H7 (cell line): ENCODE measurements at places on chromosomes 1 and 21.

GRCh38 chr1:155001425-155001674 is 1.3 kb upstream of the ZBTB7B start:
- DNase-seq, result no peak

DNA sequence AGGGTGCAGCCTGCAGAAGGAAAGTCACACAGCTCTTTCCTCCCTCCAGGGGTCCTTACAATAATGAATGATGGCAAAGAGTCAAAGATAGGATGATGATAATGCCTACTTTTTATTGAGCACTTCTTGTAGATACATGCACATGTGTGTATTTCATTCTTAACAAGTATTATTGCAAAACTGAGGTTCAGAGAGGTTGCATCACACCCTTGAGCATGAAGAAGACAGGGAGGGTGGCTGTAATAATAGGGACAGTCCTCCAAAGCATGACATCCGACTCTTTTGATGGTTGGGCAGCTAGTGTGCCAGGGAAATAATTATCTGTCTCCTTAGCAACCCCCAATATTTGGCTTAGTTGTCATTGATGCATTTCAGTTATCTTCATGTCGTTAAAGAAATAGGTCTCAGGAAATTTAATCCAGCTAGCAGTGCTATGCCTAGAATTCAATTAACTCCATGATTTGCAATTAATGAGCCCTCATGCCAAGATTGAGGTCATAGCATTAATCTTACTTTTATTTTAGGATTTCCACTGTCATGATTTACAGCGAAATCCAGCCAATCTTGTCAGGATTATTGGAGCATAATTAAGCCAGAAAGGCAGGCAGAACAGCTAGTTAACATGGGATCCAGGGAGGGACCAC is 35.0 kb downstream of the DNAJC6 start:
- DNase-seq, result no peak

GRCh38 chr1:115702959-115703358 is 61.2 kb downstream of the VANGL1 start:
- DNase-seq, result no peak

DNA sequence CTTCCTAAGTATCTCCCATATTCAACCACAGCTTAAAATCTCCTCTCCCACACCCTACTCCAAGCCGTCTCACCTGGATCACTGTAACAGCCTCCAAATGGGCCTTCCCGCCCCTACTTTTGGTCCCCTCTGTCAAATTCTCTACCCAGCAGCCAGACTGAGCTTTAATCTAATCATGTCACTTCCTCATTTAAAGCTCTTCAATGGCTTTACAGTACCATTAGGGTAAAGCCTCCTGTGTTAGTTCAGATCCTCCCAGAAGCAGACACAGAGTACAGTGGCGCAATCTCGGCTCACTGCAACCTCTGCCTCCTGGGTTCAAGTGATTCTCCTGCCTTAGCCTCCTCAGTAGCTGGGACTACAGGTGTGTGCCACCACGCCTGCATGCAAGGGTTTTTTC is 46.8 kb upstream of the PSEN2 start:
- DNase-seq, result no peak

DNA sequence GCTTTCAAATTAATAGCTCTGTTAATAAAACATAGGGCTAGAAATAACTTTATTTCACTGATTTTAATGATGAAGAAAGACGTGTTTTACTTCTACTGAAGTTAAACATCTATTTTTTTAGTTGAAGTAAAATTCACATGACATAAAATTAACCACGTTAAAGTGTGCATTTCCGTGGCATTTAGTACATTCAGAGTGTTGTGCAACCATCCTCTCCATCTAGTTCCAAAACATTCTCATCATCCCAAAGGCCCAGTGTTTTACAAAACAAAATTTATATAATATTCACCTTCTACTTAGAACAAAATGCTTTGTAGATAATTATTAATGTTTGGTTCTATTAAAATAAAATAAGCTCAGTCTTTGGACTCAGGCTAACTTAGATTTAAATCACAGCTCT is 108.5 kb upstream of the GNG12 start:
- no peak for DNase-seq

DNA sequence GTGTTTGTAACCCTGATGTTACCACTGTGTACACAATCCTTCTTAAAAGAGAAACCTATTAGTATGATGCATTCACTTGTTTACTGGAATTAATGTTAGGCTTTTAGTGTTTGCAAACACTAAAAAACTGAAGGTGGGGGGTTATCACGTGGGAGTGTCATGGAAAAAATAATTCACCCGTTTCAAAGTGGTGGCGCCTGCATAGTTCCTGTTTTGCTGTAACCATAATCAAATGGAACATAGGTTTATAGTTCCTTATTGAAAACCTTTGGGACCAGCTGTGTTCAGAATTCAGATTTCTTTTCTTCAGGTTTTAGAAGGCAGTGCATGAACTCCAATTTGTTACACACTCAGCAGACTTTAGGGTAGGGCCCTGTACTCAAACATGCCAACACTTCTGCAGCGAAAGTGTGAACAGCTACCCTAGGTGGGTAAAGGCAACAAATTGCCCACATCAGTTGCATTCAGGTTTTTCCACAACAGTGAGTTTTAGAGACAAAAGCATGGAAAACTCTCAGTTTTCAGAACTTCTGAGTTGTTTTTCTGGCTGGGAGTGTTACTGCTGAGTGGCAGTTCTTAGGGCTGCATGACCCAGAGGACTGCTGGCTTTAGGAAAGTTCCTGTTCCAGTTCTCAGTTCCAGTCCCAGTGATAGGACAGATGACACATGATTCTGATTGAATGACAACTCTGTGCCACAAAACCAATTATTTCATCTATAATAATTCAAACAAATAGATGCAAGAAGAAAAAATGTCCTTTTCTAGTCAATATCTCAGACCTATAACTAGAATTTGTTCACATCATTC is 29.1 kb upstream of the IVNS1ABP start:
- DNase-seq, result no peak

- no peak for DNase-seq
Observed at GRCh38 chr1:177505905-177506590, 335.3 kb downstream of the BRINP2 start.

DNA sequence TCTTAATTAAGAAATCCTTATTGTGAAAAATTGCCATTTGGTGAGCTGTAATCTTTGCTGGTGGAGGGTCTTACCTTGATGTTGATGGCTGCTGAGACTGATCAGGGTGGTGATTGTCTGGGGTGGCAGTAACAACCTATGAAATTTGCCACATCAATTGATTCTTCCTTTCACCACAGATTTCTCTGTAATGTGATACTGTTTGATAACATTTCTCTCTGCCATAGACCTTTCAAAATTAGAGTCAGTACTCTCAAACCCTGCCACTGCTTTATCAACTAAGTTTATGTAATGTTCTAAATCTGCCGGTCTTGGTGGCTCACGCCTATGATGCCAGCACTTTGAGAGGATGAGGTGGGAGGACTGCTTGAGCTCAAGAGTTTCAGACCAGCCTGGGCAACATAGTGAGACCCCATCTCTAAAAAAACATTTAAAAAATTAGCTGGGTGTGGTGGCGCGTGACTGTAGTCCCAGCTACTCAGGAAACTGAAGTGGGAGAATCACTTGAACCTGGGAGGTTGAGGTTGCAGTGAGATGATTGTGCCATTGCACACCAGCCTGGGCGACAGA is 5.0 kb downstream of the KPNA6 start:
- no peak for DNase-seq

GRCh38 chr1:59906931-59907330 is 19.6 kb downstream of the CYP2J2 start:
- no peak for DNase-seq

DNA sequence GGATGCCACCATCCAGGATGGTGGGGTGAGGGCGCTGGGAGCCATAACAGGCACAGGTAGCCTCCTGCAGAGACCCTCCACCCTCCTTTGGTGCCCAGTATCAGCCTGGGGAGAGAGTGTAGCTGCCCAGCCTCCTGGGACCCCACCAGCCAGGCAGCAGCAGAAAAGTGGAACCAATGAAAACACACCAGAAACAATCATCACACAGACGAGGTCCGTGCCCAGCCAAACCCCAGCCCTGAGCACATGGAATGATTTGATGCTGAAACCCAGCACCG is 285.1 kb downstream of the PTPRU start:
- no peak for DNase-seq
